ENCODE measurements at places on chromosomes 2 and 18.

- no peak for DNase-seq
Measured at GRCh38 chr2:54678719-54679118, 44.7 kb upstream of the EML6 start.

- DNase-seq: no peak
Measured at GRCh38 chr2:6654279-6654678, 211.4 kb downstream of the CMPK2 start.

GRCh38 chr2:231207734-231208133 lies 9.3 kb downstream of the ARMC9 start:
- DNase-seq: no peak

- DNase-seq: no peak
Measured at GRCh38 chr18:78240101-78240500, 739.5 kb upstream of the SALL3 start.

DNA sequence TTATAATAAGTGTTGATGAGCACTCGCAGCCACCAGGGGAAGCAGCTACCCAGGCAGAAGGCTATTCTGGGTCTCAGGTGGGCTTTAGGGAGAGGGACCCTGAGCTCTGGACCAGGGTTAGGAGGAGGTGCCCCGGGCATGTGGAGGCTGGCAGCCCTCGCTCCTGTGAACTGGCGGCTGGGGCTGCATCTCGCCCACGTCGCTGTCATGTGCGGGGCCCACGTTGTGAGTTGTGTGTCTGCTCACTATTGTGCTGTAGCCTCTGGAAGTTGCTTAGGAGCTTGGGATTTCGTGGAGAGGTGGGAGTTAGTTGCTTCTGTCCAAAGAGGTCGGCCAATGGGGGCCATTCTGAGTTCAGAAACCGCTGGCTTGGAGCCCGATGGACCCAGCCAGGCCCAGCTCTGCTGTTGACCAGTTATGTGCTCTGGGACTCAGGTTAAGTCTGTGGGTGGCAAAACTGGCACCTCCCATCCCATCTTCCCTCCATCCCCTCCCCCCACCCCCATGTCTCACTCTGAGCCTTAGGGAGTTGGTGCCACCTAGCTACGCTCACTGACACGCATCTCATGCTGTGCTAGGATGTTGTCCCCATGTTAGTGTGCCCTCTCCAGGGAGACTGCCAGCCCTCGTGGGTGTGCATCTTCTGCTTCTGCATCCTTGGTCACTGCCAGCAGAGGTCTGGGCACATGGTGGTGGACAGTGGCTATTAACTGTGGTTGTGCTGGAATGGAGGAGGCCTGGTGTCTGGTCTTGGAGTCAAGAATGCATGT lies 18.5 kb downstream of the RRM2 start:
- DNase-seq: no peak

DNA sequence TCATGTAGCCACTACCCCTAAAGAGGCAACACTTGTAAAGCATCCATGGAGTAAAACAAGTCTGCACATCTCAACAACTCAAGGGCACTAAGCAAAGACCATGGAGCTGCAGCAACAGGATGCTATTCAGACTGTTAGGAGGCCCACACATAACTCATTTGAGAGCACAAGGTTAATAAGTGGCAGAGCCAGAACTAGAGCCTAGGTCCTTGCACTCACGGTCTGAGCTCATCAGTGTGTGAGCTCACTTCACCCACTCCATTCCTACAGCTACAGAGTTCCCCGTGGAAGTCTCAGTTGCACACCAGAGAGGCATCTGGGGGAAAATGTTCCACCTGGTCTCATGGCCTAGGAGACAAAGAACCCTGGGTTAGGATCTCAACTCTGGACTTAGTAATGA lies 35.0 kb downstream of the TTC32 start:
- DNase-seq: no peak

- DNase-seq: no peak
Measured at GRCh38 chr2:30408961-30409387, 38.1 kb upstream of the LCLAT1 start.

GRCh38 chr2:232332940-232333259 lies 45.7 kb upstream of the ALPP start:
- DNase-seq: no peak

DNA sequence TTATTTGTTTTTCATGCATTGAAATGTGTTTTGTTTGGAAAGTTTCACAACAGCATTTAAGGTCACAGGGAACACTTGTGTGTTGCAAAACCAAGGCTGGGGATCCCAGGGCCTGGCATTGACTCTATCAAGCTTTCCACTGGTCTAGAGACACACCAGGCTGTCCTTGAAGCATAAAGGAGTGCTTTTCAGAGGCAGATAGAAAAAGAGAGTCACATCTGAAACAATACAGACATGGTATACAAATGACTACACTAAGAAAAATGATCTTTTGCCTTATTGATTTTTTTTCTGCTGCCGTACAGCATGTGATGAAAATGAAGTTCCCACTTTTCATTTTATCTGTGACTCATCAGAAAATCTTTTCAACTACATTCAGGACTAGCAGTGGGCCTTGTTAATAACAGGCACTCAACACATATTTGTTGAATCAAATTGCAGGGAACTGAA lies 61.9 kb upstream of the ZCCHC2 start:
- DNase-seq: peak; percentile 99

- DNase-seq: no peak
Measured at GRCh38 chr18:8232791-8233190, 376.4 kb upstream of the RAB12 start.

- DNase-seq: peak; percentile 13
Measured at GRCh38 chr18:31648966-31649429, 35.4 kb downstream of the B4GALT6 start.

DNA sequence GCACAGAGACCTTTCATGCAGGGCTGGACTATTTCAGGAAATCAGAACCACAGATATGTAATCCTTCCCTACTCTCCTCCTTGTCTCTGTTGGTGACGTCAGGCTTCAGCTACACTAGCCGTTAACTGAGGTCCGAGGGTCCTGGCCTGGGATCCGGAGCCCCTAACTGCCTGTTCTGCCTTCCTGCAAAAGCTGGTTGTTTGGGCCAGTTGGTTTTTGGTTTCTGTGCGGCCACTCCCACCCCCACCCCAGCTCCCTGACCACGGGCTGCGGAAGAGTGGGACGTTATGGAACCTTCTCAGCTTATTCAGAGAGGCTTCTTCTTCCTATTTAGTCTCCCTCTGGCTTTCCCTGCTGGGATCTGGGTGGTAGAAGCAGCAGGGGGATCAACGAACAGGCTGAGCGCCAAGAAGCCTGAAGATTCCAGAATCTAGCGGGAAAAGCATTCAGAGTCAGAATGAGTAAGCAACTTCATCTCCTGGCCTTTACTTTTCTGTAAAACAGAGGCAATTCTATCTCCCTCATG lies 49.3 kb upstream of the ROCK2 start:
- no peak for DNase-seq

GRCh38 chr2:232365621-232366321 lies 12.8 kb upstream of the ALPP start:
- peak; percentile 62 for DNase-seq
